ENCODE measurements at places on chromosomes 1 and 21.

DNA sequence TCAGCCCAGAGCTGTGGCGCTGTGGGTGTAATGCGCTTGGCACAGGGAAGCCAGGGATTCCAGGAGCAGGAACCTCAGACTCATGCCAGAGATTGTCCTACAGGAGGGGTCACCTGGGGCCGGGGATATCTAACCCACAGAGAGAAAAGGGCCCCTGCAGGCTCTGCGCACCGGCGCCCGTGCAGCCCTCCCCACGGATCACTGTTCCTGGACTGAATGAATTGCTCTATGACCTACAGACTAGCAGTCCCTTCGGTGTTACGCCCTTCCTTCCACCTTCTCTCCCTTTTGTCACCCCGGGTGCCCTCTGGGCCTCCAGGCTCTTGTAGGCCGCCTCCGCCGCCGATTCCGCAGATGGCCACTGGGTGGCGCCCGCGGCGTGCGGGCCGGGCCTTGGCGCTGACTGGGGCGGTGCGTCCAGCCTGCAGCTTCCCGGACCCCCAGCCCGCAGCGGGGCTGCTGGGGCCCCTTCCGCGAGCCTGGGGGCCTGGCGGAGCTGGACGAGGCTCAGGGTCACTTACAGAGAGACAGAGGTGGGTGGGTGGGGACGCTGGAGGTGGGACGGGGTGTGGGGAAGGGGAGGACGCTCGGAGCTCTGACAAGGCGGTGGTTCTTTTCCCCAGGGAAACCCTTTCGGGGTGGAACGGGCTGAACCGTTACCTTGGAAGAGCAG is 101.3 kb downstream of the IER5 start:
- peak; percentile 58 for DNase-seq

- DNase-seq = no peak
Observed at GRCh38 chr1:77489910-77490309, 192.5 kb downstream of the ZZZ3 start.

DNA sequence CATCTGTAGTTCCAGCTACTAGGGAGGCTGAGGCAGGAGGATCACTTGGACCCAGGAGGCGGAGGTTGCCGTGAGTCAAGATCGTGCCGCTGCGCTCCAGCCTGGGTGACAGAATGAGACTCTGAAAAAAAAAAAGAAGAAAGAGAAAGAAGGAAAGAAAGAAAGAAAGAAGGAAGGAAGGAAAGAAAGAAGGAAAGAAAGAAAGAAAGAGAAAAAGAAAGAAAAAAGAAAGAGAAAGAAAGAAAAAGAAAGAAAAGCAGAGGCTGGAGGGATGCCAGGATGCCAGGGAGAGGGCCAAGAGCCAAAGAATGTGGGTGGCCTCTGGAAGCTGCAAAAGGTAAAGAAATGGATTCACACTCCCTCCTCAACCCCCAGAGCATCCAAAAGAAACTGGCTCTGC is 8.2 kb upstream of the KCNE2 start:
- no peak for DNase-seq

- peak; percentile 78 for DNase-seq
Observed at GRCh38 chr1:21270086-21270689, 20.1 kb downstream of the ECE1 start.

DNA sequence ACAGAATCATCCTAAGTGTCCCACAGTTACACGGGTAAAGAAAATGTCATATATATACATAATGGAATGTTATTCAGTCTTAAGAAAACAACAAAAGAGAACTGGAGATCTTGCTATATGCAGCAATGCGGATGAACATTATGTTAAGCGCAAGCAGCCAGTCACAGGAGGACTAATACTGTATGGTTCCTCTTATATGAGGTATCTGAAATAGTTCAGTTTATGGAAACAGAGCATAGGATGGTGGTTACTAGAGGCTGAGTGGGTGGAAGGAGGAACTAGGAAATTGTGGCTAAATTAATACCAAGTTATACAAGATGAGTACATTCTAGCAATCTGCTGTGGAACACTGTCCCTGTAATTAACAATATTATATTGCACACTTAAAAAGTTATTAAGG is 834.3 kb downstream of the KCNT2 start:
- no peak for DNase-seq

GRCh38 chr1:228457017-228457395 is 30.2 kb upstream of the RNF187 start:
- no peak for DNase-seq

DNA sequence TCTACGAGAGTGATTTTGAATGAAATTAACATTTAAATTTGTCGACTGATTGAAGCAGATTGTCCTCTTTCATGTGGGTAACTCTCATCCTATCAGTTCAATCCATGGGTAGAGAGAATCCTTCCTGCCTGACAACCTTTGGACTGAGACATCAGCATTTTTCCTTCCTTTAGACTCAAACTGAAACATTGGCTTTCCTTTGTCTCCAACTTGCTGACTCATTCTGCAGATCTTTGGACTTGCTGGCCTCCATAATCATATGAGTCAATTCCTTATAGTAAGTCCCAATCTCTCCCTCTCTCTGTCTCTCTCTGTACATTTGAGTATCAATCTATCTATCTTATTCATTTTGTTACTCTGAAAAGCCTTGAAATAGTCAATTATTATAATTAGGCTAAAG is 416.7 kb downstream of the LRRIQ3 start:
- no peak for DNase-seq

GRCh38 chr1:74523873-74524480 is 11.6 kb upstream of the LRRC53 start:
- no peak for DNase-seq

DNA sequence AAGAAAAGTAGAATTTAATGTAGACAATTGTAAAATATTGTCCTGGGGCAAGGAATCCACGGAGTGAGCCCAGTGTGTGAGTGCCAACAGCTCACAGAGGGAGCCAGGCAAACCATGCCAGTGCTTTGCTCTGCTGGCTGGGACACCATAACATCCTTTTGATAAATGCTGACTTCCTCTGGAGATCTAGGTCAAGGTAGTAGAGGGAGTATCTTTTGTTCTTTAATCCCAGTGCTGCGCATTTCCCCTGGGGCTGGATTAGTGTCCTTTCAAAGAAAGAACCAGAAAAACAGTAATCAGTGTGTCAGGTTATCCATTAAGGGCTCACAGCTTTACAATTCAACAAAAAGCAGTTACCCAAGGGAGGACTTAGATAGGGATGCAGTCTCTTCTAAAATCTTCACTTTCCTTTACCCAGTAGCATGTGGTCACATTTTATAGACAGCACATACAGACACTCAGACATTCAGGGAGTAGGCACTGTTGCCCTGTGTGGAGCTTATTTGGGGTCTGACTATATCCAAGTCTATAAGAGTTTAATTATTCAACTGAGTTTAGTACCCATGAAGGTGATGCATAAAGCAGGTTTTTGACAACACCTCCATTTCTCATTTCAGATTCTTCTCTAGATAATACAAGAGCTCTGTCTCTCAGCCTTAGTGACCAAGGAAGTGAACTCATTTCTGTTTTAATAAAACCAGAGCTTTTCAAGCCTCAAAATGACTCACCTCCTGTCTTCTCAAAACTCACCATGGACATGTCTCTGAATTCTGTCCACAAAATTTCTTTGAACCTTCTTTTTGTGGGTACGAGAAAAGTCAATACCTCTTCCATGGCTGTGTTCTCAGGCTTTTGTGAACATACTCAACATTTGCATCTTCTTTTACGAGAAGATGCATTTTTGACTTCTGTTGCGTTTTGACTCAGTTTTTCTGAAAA is 215.3 kb downstream of the BRINP2 start:
- no peak for DNase-seq

- no peak for DNase-seq
Observed at GRCh38 chr1:86194491-86195034, 38.0 kb upstream of the COL24A1 start.

GRCh38 chr1:156371553-156372264 is 2.7 kb downstream of the RHBG start:
- DNase-seq = no peak

DNA sequence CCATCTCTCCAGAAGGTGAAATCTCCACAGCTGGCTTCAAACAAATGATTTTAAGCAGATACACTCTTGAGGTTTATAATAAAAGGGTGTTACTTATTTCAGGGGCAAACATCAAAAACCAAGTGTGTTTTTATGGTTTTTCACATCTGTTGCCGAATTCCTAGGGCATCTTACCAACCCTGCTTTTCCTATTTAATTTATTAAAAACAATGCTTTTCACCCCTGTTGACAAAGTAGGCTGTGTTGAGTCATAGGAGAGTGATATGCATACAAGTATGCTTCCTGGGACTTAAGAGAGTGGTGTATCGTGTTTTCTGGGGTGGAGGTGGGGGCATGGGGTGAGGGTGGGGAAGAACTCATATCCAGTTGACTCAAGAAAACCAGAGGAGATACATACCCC is 29.3 kb upstream of the IL20 start:
- DNase-seq = no peak

GRCh38 chr1:156845055-156845952 is 13.6 kb downstream of the INSRR start:
- DNase-seq = peak; percentile 26

DNA sequence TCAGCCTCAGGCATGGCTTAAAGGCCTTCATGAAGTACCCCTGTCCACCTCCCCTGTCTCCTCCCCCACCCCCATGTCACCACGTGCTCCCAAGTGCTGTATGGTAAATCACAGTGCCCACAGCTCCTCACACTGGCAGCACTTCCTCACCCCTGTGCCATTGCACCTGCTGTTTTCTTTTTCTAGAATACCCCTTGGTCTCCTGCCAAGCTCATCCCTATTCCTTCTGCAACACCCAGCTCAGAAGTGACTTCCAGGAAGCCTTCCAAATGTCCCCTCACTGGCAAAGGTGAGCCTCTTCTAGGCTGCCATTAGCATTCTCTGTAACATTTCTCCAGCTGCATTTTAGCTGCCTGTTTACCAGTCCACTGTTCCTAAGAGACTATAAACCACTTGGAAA is 9.4 kb downstream of the AKNAD1 start:
- no peak for DNase-seq

GRCh38 chr1:60678802-60679201 is 403.6 kb upstream of the NFIA start:
- no peak for DNase-seq

DNA sequence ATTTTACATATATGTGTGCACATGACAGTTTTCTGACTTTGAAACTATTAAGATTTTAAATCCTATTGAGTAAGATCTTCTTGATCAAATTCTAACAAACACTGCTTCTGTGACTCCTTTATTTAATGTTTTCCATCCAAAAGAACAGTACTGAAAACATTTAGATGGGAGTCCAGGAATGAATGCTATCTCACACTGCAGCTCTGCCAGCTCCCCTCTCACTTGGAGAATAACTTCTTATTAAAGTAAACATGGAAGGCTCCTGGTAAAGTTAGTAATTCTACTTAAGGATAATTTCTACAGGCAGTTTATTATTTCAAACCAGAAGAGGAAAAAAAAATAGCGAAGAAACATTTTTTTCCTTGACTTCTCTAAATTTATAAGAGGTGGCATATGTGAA is 349.1 kb downstream of the DPYD start:
- no peak for DNase-seq

DNA sequence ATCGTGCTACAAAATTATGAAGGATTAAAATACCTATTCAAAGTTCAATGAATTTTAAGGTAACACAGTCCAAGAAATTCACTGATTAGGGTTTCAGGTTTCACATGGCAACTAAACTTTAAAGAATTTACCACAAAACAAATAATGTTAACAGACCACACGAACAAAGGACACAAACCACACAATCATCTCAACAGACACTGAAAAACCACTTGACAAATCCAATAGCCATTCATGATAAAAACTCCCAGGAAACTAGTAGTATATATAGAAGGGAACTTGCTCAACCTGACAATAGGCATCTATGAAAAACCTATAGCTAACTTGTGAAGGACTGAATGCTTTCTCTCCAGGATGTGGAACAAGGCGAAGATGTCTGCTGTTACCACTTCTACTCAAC is 21.1 kb upstream of the SH2D5 start:
- no peak for DNase-seq

DNA sequence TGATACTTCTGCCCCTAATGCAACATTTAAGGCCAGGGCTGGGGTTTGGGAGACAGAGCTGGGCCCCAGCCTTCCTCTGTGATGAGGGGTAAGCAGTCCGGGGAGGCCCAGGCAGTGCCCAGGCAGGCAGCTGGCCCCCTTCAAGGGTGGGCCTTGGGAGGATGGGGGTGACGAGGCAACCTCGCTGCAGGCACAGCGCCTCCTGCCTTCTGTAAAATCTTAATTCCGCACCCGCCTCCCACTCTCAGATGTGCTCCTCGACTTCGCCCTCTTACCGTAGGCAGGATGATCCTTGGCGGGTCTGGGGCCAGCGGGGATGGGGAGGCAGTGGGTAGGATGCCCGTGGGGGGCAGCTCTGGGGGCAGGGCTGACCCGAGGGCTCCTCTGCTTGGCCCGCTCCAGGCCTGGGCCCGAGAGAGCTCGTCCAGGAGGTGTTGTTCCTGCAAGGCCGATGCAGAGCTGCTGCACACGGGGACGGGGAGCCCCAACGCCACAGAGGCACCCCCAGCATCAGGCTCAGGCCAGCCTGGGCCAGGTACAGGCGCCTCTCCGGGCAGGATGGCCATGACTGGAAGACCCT is 9.1 kb downstream of the C21orf58 start:
- DNase-seq = no peak

GRCh38 chr1:64036549-64036948 is 166.9 kb upstream of the UBE2U start:
- no peak for DNase-seq

GRCh38 chr1:58944439-58944838 is 160.6 kb upstream of the JUN start:
- DNase-seq = no peak

DNA sequence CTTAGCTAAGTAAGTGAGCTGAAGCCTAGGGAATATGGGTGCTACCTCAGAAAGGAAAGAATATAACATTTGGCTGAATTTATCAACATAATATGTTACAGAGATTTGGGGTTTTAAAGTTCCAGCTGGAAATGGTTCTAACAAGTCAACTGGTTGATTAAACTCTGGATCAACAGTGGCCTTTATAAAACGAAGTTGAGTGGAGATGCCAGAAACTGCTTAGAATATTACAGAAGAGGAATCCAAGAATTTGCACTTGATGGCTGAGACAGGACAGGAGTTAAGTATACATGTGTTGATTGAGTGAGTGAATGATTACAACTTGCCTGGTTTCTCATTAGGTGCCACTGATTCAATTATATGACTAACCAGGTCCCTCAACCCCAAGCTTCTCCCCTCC is 7.4 kb upstream of the ZBTB17 start:
- no peak for DNase-seq

DNA sequence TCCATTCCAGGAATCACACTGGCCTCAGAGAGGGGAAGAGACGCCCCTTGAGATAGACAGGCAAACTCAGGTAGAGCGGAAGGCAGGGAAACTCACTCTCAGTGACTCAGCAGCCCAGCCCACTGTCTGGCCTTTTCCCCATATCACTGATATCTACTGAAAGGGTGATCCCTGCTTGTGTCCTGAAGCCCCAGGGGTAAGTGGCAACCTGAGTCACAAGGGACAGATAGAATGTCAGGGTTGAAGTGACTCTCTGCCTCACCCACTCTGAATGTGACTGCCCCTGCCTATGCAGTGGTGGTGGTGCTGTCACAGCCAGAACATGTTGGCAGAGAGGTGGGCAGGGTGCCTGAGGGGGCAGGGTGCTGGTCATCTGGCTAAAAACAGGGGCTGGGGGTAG is 157.5 kb upstream of the FGGY start:
- no peak for DNase-seq

DNA sequence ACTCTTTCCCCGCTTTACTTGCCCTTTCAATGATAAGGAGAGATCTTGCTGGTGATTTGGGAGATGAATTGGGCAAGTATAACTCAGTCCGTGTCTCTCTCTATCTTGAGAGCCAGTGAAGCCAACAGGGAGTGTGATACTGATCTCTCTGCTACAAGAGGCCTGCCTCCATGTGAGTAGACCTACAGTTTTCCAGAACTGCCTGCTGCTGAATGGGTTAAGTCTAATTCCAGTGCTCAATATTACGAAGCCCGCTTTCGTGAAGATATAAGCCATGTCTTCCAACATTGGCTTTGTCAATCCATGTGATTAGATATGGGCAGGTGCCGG is 92.6 kb downstream of the ADCY10 start:
- DNase-seq = no peak

All from T follicular helper cell (primary cell).